ENCODE measurements at places on chromosomes 7 and 10.

DNA sequence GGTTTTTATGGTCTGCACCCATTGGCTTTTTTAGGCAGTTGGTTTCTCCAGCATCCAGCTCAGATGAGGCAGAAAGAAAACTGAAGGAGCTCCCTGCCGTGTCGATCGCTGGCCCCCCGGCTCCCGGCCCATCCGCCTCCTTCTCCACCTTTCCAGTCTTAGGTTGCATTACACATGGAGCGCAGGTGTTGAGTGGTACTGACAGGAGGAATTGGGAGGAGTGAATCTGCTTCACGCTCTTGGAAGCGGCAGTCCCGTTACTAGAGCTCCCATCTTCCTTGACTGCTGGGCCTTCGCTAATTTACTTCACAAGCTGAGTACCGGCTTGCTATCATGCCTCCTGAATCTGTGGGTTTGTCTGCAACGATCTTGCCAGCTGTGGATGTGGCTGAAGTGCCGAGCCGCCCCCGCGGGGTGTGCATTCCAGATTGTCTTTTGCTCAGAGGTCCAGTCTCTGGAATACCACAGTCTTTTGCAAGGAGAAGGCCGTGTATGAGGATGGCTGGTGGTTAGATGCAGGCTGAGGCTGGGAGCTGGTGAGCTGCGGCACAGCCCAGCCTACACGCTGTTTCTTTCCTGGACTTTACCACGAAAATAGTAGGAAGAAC lies 17.1 kb downstream of the IQCE start:
- no peak for DNase-seq

GRCh38 chr10:43681220-43681619 lies 32.5 kb upstream of the ZNF32 start:
- DNase-seq: no peak

DNA sequence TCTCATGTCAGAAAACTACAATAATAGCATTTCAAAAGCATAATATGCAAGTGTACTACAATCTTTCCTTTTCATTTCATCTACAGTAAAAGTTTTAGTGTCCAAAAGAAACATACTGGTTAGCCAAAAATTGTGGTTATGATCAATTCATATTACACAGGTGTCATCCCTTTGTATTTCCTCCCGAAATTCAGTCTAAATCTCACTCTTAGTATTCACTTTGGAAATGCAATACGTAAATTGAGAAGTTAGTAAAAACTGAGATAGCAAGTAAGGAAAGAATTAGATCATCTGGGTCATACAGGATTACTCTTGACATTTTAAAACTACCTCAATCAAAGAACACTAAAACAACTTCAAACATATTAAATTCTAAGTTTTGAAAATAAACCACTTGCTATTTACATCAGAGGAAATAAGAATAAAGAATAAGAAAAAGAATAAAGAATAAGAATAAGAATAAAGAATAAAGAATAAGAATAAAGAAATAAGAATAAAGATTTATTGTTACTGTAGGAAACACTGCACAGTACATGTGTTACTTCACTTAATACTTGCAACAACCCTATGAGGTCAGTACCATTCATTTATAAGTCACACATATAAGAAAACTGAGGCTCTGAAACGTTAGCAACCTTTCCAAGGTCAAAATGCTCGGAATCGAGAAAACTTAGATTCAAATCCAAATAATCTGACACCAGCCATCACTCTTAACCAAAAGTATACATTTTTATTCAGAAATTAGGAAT lies 10.5 kb downstream of the SNX13 start:
- DNase-seq: no peak

- DNase-seq: peak; percentile 17
Observed at GRCh38 chr10:24645784-24646183, 77.9 kb downstream of the ARHGAP21 start.

GRCh38 chr10:76070916-76071315 lies 639.5 kb downstream of the LRMDA start:
- DNase-seq: no peak

DNA sequence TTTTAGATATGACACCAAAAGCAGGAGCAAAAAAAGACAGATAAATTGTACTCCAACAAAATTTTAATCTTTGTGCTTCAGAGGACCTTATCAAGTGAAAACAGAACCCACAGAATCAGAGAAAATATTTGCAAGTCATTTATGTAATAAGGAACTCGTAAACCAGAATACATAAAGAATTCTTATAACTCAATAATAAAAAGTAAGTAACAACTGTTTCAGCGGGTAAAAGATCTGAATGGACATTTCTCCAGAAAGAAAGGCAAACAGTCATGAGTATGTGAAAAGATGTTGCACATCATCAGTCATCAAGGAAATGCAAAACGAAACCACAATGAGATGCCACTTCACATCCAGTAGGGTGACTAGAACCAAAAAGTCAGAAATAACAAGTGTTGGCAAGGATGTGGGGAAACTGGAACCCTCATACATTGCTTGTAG lies 167.7 kb upstream of the KCTD7 start:
- no peak for DNase-seq

- no peak for DNase-seq
Observed at GRCh38 chr7:3493499-3493898, 192.4 kb downstream of the SDK1 start.

- DNase-seq: no peak
Observed at GRCh38 chr7:34430456-34430855, 227.6 kb upstream of the NPSR1 start.

GRCh38 chr7:28666154-28666553 lies 253.8 kb downstream of the CREB5 start:
- no peak for DNase-seq

- DNase-seq: peak; percentile 43
Observed at GRCh38 chr10:100516847-100517246, 2.8 kb downstream of the SEC31B start.

DNA sequence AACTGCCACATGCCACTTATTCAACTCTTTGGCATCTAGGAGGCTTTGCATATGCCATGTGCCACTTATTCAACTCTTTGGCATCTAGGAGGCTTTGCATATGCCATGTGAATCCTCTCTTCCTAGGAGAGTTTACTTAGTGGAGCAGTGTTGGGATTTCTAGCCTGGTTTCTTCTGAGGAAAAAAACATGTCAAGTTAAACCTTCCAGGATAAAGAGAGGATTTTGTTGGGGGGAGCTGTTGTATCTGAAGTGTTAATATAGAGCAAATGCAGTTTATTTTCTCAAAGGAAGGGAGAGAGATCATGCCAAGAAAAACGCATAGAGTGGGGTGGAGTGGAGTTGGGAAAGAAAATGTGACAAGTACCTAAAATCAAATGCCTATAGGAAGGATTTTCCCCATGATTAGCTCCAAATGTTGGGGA lies 91.5 kb downstream of the MCU start:
- DNase-seq: no peak

DNA sequence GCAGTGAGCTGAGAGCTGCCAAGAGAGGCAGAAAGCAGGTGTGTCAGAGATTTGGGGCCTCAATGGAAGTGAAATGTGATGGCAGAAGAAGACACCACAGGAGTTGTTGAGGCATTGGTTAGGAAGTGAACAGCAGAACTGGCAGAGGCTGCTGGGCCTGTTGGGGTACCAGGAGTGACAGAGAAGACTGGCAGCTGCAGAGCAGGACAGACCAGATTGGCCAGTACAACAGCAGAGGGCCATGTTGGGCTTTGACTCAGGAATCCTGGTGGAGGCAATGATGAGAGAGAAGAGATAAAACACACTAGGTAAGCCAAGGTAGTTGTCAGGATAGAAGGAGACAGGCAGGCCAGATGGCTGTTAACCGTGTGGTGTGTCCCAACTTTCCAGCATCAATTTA lies 19.9 kb upstream of the HERPUD2 start:
- DNase-seq: no peak

DNA sequence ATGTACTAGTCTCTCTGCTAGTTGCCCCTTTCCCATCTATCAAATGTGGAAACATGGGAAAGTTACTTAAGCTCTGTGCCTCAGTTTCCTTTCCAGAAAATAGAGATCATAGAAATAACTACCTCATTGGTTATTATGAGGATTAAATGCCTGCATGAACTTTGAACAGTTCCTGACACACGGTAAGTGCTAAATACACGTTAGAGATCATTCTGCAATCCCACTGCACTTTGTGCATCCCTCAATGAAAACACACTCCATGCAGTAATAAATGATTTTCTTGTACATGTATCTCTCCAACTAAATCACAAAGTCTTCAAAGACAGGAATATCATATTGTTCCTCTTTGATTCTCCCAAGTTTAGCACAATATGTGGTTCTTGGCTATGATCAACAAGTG lies 73.1 kb downstream of the PPP1R3C start:
- no peak for DNase-seq

DNA sequence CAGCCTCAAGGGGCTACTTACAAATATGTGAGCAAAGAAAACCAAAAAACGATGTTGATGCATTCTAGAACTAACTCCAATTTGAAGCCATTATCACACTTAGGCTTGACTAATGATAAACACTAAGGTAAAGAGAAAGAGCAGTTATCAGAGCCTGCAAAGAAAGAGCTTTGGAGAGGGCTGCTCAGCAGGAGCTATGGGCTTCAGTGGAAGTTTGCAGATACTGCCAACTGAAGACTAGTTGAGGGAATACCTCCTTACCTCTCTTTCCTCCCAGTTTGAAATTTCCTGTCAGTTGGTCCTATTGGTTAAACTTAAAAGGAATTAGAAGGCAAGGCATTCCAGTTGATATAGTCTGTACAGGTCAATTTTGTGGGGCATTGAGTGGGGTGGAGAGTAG lies 498.1 kb upstream of the POT1 start:
- no peak for DNase-seq

GRCh38 chr10:23051855-23052331 lies 43.5 kb upstream of the MSRB2 start:
- DNase-seq: no peak

GRCh38 chr7:5217851-5218331 lies 27.9 kb downstream of the WIPI2 start:
- DNase-seq: no peak

DNA sequence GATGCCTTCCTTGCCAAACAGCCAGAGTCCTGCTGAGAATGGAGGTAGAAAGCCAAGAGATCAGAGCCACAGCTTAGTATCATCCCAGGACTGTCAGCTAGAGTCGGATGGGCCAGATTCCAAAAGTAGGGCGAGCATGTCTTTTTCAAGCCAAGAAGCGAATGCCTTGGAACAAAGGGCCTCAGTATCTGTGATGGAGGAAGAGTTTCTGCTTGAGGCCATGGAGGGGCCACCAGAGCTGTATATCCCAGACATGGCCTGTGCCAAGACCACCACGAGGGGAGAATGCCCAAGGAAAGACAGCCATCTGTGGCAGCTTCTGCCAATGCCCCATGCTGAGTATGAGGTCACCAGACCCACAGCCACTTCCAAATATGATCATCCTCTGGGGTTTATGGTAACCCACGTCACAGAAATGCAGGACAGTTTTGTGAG lies 44.3 kb upstream of the PPP1R17 start:
- DNase-seq: no peak

- no peak for DNase-seq
Observed at GRCh38 chr10:4249841-4250586, 465.0 kb upstream of the KLF6 start.

- no peak for DNase-seq
Observed at GRCh38 chr10:64191286-64191685, 670.1 kb downstream of the REEP3 start.

DNA sequence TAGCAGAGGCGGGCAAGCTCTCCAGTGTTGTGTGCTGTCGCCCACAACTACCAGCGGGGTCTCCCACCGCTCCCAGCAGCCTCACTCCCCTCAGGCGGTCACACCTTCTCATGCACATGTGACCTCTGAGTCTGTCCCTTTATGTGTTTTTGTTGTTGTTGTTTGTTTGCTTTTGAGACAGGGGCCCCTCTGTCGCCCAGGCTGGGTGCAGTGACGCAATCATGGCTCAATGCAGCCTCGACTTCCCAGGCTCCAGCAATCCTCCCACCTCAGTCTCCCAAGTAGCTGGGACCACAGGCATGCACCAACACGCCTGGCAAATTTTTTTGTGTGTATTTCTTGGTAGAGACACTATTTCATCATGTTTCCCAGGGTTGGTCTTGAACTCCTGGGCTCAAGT lies 1.5 kb downstream of the CPSF4 start:
- no peak for DNase-seq

GRCh38 chr7:157630301-157630853 lies 293.6 kb downstream of the DNAJB6 start:
- no peak for DNase-seq

DNA sequence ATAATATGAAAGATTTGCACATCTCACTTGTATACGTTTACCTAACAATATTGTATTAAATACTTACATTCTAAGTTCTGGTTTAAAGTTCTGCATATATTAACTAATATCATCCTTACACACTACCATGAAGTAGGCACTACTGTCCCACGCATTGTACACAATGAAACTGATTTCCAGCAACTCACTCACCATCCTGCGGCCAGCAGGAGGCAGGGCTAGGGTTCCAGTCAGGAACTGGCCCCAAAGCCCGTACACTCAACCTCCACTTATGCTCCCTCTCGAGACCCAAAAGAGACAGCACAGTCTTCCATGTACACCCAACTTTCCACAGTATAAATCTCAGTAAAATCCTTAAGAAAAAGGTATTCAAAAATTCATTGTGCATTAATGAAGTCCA lies 41.4 kb downstream of the GRID1 start:
- no peak for DNase-seq

- DNase-seq: no peak
Observed at GRCh38 chr7:98236355-98237185, 15.5 kb downstream of the TECPR1 start.

GRCh38 chr10:68105820-68106219 lies 3.5 kb upstream of the MYPN start:
- no peak for DNase-seq

- no peak for DNase-seq
Observed at GRCh38 chr10:72855790-72856189, 37.7 kb upstream of the OIT3 start.

GRCh38 chr7:4018601-4019316 lies 663.3 kb upstream of the FOXK1 start:
- no peak for DNase-seq

- DNase-seq: no peak
Observed at GRCh38 chr7:112833082-112833481, 42.9 kb upstream of the TMEM168 start.

DNA sequence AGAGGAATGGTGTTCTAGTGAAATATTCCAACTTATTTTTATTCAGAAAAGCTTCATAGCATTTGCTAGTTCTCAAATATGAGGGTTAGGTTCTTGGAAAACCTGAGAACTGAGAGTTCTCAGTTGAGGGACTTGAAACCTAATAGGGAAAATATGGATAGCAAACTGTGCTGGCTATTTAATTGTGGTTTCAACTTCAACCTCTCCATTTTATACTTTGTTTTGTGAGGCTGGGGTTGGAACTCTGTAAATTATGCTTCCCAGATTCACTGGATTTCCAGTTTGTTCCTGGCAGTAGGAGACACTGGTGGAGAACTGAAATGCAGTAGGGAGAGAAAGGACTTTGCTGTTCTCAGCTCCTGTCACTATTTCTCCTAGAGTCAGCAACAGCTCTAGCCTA lies 52.7 kb downstream of the CDK14 start:
- no peak for DNase-seq

GRCh38 chr7:82129091-82129490 lies 314.5 kb downstream of the CACNA2D1 start:
- no peak for DNase-seq
